Nephron progenitor cell (in vitro differentiated cells): ENCODE measurements at places on chromosomes 7 and 10.
A peak's percentile ranks its signal among the peaks of the same experiment; 100 is the strongest.

- DNase-seq: no peak
Measured at GRCh38 chr7:119703895-119704294, 569.1 kb upstream of the KCND2 start.

- DNase-seq: no peak
Measured at GRCh38 chr7:5630670-5631069, 150.8 kb downstream of the RNF216 start.

GRCh38 chr7:74567318-74567668 is 90.2 kb upstream of the GTF2I start:
- DNase-seq: no peak

DNA sequence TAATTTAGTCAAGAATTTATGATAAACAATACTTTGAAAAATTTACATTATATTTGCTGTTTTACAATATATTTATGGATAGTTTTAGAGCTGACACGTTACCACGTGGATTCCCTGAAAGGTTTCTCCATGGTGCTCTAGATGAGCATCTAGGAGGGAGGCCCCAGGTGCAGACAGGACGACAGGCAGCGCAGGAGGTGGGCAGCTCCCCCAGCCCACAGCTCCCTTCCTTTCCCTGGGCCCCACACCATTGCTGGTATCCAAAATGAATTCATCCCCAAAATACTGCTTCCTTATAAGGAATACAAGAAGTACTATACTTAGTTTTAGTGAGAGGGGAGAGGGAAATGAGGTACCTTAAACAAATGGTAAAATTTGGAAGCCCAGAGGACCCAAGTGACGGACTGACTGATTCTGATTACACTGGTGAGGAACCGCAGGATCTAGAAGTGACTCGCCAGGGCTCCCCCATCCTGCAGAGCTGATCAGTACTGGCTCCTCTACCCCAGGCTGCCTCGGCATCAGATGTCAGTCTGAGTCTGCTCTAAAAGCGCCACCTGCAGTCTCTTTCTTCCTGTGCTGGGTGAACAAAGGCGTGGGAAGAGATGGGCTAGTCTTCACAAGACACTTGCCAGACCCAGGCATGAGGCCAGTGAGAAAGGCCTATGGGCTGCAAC is 89.2 kb downstream of the DLG5 start:
- peak; percentile 56 for DNase-seq

- no peak for DNase-seq
Measured at GRCh38 chr10:112460366-112460765, 13.4 kb downstream of the VTI1A start.

DNA sequence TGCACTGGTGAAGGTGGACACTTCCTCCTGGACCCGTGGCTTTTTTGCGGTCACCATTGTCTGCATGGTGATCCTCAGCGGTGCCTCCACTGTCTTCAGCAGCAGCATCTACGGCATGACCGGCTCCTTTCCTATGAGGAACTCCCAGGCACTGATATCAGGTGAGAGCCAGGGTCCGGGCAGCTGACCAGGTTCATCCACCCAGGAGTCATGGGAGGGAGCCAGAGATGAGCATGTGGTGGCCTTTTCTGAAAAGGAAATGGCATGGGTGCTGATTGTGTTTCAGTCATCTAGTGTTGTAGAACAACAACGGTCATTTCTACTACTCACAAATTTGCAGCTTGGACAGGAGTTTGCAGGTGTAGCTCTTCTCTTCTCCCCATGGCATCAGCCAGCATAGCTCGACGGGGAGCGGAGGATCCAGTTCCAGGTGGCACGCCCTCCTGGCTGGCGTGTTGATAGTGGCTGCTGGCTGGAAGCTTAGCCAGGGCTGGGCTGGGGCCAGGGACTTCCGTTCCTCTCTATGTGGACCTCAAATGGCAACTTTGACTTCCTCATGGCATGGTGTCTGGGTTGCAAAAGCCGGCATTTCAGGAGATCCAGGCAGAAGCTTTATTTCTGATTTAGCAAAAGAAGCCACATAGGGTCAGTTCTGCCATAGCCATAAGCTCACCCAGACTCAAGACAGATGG is 32.7 kb downstream of the SLC29A3 start:
- DNase-seq: no peak

DNA sequence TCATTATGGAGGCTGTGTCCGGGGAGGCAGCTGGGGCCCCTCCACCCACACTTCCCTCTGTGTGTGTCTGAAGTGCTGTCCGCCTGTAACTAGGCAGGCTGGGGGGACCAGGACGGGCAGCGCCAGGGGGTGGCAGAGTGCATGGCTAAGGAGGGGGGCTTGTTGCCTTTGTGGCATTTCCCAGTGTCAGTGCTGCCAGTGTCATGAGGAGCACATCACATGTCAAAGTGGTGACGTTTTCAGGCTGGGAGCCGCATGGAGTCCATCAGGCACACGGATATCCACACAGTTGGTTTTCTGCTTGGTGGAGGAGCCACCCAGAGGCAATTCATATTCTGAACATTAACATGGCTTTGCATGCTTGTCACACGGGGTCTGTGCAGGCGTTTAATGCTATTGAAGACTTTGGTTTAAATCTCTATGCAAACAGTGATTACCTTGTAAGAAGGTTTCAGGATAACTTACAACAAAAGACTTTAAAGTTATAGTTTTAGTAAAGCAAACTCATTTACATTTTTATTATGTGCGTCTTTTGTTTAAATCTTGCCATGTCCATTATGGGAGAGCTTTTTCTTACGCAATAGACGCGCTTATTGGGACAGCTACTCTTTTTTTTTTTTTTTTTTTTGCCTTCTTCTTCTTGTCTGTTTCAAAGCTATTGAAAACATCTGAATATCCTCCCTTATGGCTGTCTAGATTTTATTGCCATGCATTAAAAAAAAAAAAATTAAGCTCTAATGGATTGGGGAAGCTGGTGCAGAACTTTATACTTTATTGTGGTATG is 52.9 kb downstream of the C10orf67 start:
- DNase-seq: no peak

GRCh38 chr7:66859794-66860645 is 61.0 kb upstream of the TMEM248 start:
- DNase-seq: no peak

GRCh38 chr7:100376066-100376465 is 2.8 kb downstream of the PILRA start:
- no peak for DNase-seq

- DNase-seq: no peak
Measured at GRCh38 chr10:111972109-111972508, 211.5 kb downstream of the GPAM start.

GRCh38 chr7:123537026-123537642 is 2.7 kb upstream of the IQUB start:
- no peak for DNase-seq

DNA sequence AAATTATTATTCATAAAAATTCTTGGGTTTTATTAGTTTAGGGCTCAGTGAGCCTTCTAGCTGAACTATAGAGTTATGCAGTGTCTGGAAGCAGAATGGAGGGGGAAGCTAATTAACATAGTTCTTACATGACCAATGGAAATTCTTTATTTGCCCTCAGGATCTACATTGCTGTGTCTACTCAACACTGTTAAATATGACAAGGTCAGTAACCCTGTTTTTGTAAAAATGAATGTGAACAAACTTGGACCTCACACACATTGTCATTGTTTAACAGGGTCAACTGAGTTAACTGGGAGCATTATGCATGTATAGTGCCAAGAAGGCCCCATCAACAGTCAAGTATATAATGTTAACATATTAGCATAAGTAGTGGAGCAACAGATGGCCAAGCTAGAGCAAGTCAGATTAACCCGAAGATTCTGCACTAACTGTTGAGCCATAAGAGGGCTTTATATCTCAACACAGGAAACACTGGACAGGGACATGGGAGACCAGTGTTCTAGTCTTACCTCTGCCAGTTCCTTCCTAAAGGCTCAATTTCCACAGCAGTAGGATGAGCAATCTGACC is 122.5 kb upstream of the SEM1 start:
- no peak for DNase-seq

DNA sequence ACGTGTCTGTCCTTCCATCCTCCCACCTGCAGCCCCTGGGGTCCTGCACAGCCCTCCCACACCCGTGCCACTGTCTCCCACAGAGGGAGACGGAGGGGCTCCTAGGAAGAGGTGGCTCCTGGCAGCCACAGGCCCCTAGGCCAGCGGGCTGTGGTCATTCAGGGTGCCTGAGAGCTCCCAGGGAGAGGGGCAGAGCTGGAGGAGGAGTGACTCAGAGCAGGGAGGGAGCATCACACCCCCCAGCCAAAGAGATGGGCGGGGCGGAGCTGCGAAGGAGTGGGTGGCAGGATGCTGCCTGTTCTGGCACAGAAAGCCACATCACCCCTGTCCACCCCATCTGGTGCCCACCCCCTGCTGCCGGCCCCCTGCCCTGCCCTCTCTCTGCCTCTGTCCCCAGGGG is 50.5 kb downstream of the STK32C start:
- DNase-seq: no peak

- DNase-seq: no peak
Measured at GRCh38 chr7:46450886-46451285, 529.8 kb upstream of the IGFBP3 start.

DNA sequence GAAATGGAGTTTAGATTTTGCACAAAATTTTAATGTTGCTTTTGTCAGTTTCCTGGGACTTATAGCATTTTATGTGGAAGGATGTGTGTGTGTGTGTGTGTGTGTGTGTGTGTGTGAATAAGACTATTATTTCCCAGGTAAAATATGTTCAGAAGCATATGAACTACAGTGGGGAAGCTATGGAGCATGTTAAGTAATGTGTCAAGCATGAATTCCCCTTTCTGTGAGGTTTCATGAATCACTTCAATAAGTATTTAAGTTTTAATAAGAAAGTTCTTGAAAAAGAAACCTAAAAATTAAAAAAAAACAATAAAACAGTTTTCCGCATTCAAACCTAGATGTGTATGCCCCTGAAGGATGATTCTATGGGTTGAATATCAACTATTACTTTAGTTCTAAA is 693 bp downstream of the CREB5 start:
- no peak for DNase-seq

- no peak for DNase-seq
Measured at GRCh38 chr10:8628351-8628750, 573.9 kb downstream of the GATA3 start.

- no peak for DNase-seq
Measured at GRCh38 chr7:111098926-111099250, 8.0 kb downstream of the LRRN3 start.

DNA sequence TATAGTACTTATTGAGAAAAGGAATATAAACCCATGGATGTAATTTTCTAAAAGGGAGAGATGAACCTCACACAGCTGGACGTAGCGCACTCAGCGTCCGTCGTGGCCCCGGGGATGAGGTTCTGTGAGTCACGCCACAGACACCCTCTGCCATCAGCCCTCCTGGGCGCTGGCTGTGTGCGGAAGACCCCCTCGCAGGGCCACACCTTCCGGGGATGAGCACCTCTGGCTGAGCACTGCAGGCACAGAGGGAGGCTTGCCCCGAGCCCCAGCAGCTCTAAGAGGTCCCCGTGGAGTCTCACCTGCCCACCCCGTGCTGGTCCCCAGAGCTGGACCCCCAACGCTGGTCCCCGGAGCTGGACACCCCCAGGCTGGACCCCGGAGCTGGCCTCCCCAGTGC is 215.8 kb downstream of the PTPRN2 start:
- DNase-seq: no peak

GRCh38 chr7:84224505-84224904 is 29.9 kb upstream of the SEMA3A start:
- no peak for DNase-seq

DNA sequence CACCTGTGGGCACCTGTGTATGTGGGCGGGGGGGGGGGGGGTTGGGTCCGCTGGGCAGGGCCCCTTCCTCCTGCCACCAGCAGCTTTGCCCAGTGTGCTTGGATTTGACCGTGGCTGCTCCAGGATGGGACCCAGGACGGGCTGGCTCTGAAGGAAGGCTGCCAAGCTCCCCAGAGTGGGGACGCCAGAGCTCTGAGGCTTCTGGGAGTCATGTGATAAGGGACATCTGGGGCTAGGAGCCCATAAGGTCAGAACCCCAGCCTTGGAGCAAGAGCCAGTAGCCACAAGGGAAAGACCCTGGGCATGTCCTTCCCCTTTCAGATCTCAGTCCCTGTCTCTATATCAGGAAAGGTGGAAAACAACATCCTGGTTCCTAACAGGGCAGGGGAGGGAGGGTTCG is 21.8 kb upstream of the AMZ1 start:
- DNase-seq: no peak

DNA sequence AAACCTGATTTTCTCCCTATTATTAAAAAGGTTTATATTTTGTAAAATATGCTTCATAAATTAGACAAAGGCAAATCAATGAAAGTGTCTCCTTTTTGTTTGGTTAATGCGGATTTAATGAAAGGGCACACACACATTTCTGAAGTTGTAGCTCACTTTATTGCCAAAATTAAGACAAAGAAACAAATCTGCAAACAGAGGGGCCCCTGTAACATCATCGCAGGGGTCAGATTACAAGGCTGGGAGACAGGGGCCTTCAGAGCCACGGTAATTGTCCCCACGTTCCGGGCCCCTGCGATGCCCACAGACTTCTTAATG is 22.4 kb downstream of the FGFBP3 start:
- DNase-seq: no peak

- DNase-seq: no peak
Measured at GRCh38 chr7:1990001-1990670, 242.6 kb downstream of the MAD1L1 start.

- DNase-seq: no peak
Measured at GRCh38 chr10:68877482-68878110, 23.5 kb upstream of the DDX50 start.

- DNase-seq: no peak
Measured at GRCh38 chr7:37320848-37321468, 127.7 kb downstream of the ELMO1 start.

- no peak for DNase-seq
Measured at GRCh38 chr10:93838278-93838677, 55.5 kb upstream of the SLC35G1 start.

DNA sequence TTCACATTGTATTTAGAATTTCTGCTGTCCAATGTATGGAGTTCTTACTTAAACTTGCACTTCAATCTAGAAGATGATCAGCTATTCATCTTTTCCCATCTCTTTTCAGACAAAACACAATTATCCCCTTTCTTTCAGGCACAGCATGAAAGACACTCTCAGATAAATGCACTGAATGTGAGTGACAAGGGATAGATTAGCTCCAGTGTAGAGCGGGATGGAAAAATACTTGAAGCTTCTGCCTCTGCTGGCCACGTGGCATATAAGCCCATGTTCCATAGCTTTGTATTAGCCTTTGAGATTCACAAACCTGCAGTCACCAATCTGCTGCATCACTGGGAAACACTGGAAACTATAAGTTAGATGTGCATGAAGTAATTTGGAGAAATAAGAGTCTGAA is 162.2 kb upstream of the FAM3C start:
- DNase-seq: no peak

GRCh38 chr7:45007571-45008328 is 7.7 kb downstream of the CCM2 start:
- no peak for DNase-seq

GRCh38 chr7:70730451-70731110 is 401.4 kb upstream of the GALNT17 start:
- DNase-seq: no peak

- DNase-seq: no peak
Measured at GRCh38 chr7:127146746-127147536, 105.8 kb downstream of the GRM8 start.

GRCh38 chr7:338295-339061 is 48.5 kb downstream of the FOXL3 start:
- DNase-seq: no peak

GRCh38 chr10:113362645-113363091 is 190.2 kb upstream of the HABP2 start:
- no peak for DNase-seq
